ENCODE measurements at places on chromosomes 11 and 22. TPM values are rescaled to one million over a fixed set of nuclear protein-coding genes. Genes with fewer than 3 reads are reported as not detected.
A peak's percentile ranks its signal among the peaks of the same experiment; 100 is the strongest.

GRCh38 chr22:46687048-46687444, 51.0 kb downstream of the CERK start:
- no peaks in the 10 kb centered on the region for H3K27me3 ChIP-seq
- peaks cover 60% of the 10 kb centered on the region for H3K36me3 ChIP-seq
- H3K4me3 ChIP-seq, result no peak overlapping the region

The C11orf65 gene
- not detected for total RNA-seq

GRCh38 chr11:132704781-132705375, 827.4 kb downstream of the OPCML start:
- no peak for DNase-seq
- no peak overlapping the region for H3K27ac ChIP-seq
- H3K4me3 ChIP-seq, result no peak overlapping the region
- H3K4me1 ChIP-seq, result no peaks in the 10 kb centered on the region
- no peaks in the 10 kb centered on the region for H3K27me3 ChIP-seq
- H3K36me3 ChIP-seq, result no peaks in the 10 kb centered on the region

The RNASEH2C gene
- total RNA-seq, result 36.5 TPM

DNA sequence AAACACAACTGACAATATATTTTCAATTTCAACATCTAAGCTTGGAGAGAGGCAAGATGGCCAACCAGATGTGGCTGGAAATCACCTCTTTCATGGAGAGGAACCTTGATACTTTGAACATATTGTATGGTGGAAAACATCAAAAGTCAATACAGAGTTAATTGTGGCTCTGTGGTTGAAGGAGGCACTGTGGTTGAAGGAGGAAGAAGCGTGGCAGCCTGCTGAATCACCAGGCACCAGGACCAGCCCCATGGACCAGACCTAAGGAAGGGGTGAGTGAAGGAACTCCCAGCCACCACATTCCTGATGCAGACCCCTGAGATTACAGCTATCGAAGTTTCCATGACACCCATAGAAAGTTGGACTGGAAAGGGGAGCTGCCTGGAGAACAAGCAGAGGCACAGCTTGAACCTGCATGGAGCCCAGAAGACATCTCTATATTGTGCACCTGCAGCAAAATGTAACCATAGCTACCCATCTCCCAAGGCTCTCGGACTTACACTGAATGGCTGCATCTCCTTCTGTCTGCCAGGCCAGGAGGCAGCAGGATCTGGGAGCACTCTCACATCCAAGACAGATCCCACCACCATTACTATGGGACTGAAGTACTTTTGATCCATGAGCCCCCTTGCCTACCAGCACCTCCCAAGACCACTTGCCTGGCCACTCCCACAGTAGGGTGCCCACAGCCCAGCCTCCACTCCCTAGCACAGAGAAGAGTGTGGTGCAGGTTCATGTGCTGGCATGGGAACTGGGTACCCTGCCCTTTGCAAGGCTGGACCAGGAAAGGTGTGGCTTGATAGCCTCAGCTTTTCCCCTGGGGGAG, 79.8 kb upstream of the SC5D start:
- H3K4me3 ChIP-seq, result no peak overlapping the region
- H3K4me1 ChIP-seq, result no peaks in the 10 kb centered on the region
- H3K27ac ChIP-seq, result no peak overlapping the region
- no peaks in the 10 kb centered on the region for H3K27me3 ChIP-seq
- no peaks in the 10 kb centered on the region for H3K36me3 ChIP-seq

DNA sequence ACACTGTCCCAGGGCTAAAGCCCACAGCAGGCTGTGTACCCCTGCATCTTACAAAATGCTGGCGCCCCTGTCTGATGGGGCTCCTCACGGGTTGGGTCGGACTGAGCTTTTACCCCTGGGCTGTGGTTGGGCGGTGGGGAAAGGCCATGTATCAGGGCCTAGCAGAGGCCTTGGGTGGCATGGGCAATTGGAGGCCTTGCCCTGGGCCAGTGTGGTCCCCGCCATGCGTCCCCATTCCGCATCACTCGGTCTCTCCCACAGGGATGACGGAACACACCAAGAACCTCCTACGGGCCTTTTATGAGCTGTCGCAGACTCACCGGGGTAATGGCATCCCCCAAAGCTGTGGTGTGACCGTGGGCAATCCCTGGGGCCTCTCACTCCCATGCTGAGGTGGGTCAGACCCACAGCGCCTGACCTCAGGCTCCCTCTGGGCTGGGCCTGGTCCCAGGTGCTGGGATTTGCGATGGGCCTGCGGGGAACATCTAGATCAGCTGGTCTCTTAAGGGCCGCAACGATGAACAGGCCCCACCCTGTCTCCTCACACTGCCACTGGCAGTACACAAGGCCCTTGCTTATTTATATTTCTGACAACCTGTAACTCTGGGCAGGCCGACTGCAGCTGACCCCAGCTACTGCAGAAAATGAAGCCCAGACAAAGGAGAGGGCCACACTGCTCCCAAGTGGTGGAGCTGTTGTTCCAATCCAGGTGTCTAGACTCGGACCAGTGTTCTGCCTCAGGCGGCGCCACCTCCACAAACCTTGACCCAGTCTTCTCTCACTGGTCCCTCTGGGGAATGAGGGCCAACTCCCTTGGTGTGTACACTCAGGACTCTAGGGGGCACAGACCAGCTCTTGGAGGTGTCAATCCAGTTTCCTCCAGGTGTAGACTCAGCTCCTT, 12.3 kb downstream of the SLC16A8 start:
- H3K4me1 ChIP-seq, result peaks cover 49% of the 10 kb centered on the region
- H3K4me3 ChIP-seq, result no peak overlapping the region
- peak; percentile 29 for DNase-seq
- peak overlapping the region; percentile 98 for H3K27ac ChIP-seq

The TTC38 gene
- 30.4 TPM for total RNA-seq

DNA sequence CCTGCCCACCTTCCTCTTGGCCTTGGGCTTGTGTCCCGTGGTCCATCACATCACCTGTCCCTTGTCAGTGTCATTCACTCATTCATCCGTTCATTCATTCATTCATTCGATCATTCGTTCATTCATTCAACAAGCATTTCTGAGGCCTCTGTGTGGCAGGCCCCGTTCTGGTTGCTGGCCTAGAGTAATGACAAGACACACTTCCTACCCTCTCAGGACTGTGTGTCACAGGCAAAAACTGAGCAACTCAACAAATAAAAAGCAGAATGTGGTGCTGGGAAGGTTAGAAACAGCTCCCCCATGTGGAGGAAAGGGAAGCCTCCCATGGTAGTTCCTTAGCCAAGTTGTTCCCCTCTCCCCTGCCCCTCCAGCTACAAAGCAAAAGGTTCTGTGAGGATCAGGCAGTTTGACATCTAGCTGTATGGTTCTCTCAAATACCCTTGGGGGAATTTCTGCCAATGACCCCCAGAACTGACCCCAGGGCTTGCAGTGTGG, 1.6 kb upstream of the OMP start:
- H3K36me3 ChIP-seq, result no peaks in the 10 kb centered on the region
- H3K27me3 ChIP-seq, result no peaks in the 10 kb centered on the region
- no peak for DNase-seq
- H3K4me1 ChIP-seq, result no peaks in the 10 kb centered on the region

- H3K27ac ChIP-seq, result no peak overlapping the region
- H3K27me3 ChIP-seq, result no peaks in the 10 kb centered on the region
- no peak overlapping the region for H3K4me3 ChIP-seq
- DNase-seq, result no peak
- H3K36me3 ChIP-seq, result no peaks in the 10 kb centered on the region
These were observed 31.7 kb upstream of the GCAT start for GRCh38 chr22:37775785-37776638.

The TMPRSS5 gene
- 0.36 TPM for total RNA-seq

The RGL4 gene
- 1.9 TPM for total RNA-seq

DNA sequence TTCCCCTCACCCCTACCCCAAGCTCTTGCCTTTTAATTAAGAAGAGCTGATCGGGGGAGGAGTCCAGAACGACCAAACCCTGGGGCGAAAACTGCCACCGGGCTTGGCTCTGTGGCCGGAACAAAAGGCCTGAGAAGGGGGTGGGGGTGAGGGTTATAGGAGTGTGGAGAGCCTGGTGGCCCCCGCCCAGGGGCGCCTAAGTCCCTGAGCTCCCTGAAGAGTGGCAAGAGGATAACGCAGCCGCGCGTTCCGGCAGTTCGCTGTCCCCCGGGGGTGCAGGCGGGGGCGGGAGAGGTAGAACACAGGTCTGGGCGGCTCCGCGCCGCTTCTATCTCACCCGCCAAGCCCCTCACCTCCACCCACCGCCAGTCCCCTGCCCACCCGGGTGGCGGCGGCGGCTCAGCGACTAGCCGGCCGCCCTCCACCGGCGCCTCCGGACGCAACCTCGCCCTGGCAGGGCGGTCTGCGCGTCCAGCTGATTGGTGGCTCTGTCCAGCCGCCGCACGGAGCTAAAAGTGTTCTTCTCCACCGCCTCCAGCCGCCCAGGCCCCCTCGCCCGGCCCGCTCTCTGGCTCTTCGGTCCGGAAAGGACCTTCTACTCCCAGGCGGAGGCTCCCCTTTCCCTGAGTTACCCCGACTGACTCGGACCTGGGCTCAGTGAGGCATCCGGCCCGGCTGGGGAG, 18.7 kb upstream of the BDNF start:
- no peaks in the 10 kb centered on the region for H3K36me3 ChIP-seq
- H3K4me3 ChIP-seq, result peak overlapping the region; percentile 53
- H3K27ac ChIP-seq, result no peak overlapping the region
- H3K4me1 ChIP-seq, result peaks cover 10% of the 10 kb centered on the region
- peaks cover 73% of the 10 kb centered on the region for H3K27me3 ChIP-seq

DNA sequence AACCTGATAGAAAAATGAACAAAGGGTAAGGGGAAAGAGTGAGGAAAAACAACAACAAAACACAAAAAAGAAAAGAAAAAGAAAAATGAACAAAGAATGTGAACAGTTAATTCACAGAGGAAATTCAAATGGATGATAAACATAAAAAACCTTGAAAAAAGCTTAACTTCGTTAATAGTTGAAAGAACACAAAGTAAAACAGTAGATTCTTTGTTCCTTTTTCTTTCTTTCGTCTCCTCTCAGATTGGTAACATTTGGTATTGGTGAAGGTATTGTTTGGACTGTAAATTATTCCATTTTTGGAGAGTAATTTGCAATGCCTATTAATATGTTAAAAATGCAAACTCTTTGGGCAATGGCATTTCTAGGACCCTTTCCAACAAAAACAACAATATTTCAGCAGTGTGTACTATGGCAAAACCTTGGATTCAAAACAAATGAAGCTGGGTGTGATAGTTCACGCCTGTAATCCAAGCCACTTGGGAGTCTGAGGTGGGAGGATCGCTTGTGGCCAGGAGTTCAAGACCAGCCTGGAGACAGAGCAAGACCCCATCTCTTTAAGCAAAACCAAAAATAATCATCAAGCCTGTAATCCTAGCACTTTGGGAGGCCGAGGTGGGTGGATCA, 3.3 kb upstream of the BACE1 start:
- H3K27me3 ChIP-seq, result no peaks in the 10 kb centered on the region
- peaks cover 16% of the 10 kb centered on the region for H3K4me1 ChIP-seq
- H3K27ac ChIP-seq, result no peak overlapping the region
- DNase-seq, result no peak
- no peak overlapping the region for H3K4me3 ChIP-seq

GRCh38 chr11:19480540-19480939, 232.1 kb upstream of the NAV2 start:
- H3K27me3 ChIP-seq, result no peaks in the 10 kb centered on the region
- H3K36me3 ChIP-seq, result no peaks in the 10 kb centered on the region
- DNase-seq, result no peak
- H3K4me1 ChIP-seq, result no peaks in the 10 kb centered on the region
- no peak overlapping the region for H3K27ac ChIP-seq

DNA sequence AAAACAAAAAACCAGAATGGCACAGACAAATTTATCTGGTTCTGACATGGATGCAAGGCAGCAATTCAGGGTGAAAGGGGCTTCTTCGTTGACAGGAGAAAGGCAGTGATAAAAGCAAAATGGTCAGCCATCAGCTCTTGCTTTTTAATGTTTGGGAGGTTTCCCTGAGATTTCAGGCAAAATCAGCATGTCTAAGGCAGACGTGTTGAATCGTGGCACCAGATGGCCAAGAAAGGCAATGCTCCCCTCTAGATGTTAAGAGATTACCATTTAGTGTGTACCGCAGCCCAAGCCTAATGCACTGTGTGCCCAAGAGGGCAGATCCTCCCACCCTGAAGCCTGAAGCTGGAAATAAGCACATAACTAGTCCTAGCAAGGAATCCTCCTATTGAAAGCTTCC, 88.8 kb upstream of the GALNT18 start:
- no peak overlapping the region for H3K27ac ChIP-seq
- H3K4me3 ChIP-seq, result no peak overlapping the region
- H3K27me3 ChIP-seq, result no peaks in the 10 kb centered on the region
- H3K4me1 ChIP-seq, result peaks cover 5% of the 10 kb centered on the region
- DNase-seq, result no peak

The MYO18B gene
- total RNA-seq, result 408 TPM

GRCh38 chr11:83088965-83089364, 17.3 kb upstream of the RAB30 start:
- H3K27me3 ChIP-seq, result no peaks in the 10 kb centered on the region
- H3K4me3 ChIP-seq, result no peak overlapping the region
- peaks cover 19% of the 10 kb centered on the region for H3K4me1 ChIP-seq

DNA sequence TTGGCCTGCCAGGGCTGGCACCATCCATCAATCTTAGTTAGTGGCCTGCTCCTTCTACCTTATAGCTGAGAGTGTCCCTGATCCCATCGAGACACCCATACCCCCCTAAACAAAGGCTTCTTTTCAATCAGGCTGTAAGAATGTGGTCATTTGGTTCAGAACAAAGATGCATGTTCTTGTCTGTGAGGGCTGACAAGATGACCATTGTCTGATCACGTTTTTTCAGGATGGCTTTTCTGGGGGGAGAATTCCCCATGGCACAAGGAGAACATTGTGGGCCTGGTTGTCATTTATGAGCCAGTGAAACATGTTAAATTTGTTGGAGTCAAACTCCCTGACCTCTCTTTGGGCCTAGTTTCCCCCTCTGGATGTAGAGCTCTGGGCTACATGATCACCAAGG, 160.4 kb downstream of the INSC start:
- no peaks in the 10 kb centered on the region for H3K27me3 ChIP-seq
- no peaks in the 10 kb centered on the region for H3K4me1 ChIP-seq
- no peak overlapping the region for H3K4me3 ChIP-seq
- H3K27ac ChIP-seq, result no peak overlapping the region
- H3K36me3 ChIP-seq, result no peaks in the 10 kb centered on the region

GRCh38 chr11:62103986-62104385, 19.8 kb upstream of the INCENP start:
- peaks cover 16% of the 10 kb centered on the region for H3K4me1 ChIP-seq
- no peaks in the 10 kb centered on the region for H3K36me3 ChIP-seq
- no peak for DNase-seq
- H3K4me3 ChIP-seq, result no peak overlapping the region
- H3K27ac ChIP-seq, result peak overlapping the region; percentile 69

DNA sequence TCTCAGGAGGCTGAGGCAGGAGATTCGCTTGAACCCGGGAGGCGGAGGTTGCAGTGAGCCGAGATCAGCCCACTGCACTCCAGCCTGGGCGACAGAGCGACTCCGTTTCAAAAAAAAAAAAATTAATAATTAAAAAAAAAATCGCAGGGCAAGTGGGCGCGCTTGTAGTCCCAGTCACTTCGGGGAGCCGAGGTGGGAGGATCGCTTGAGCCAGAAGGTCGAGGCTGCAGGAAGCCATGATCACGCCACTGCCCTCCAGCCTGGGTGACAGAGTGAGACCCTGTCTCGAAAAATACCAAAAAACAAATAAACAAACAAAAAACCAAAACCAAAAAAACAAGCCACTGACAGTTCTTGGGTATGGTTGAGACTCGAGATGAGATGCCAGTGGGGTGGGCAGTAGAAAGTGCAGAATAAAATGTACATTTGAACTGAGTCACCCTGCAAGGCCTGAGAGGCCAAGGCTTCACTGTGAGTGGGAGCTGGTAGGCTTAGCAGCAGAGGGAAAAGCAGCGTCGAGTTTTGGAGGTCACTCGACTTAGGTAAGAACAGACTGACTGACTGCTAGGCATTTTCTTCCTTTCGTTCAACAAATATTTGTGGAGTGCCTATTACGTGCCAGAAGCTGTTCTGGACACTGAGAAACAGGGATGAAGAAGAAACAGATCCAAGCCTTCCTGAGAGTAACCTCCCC, 635 bp upstream of the LDHA start:
- peak overlapping the region; percentile 78 for H3K4me3 ChIP-seq
- no peak for DNase-seq
- H3K27ac ChIP-seq, result peak overlapping the region; percentile 93
- H3K36me3 ChIP-seq, result no peaks in the 10 kb centered on the region

The TSPAN32 gene
- not detected for total RNA-seq
